ENCODE measurements at places on chromosomes 12 and 14.

DNA sequence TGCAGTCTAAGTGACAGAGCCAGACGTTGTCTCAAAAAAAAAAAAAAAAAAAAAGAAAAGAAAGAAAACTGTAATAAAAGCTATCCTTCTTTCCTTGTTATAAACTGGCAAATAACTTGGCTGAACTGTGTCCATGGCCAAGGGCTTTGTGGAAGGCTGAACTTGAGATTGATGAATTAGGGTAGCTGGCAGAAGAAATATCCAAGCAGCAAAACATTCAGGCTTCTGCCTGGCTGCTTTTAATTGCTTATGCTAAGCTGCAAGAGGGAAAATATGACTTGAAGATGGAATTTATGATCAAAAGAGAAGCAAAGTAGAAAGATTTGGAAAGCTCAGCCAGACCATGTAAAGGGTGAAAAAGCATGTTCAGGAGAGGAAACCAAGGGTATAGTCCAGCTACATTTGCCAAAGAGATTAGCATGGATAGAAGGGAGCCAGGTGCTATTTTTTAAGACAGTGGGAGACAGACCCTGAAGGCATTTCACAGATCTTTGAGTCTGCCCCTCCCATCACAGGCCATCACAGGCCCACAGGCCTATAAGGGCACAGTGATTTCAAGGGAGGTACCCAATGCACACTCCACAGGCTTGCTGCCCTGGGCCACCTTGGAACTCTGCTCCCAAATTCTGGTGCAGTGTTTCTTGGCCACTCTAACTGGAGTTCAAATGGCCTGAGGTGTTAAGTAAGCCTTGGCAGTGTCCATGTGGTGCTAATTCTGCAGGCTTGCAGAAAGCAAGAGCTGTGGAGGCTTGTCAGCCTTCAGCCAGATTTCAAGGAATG, 226.0 kb downstream of the AEBP2 start:
- DNase-seq: no peak

GRCh38 chr12:47711448-47711847, 5.6 kb upstream of the RPAP3 start:
- no peak for DNase-seq

DNA sequence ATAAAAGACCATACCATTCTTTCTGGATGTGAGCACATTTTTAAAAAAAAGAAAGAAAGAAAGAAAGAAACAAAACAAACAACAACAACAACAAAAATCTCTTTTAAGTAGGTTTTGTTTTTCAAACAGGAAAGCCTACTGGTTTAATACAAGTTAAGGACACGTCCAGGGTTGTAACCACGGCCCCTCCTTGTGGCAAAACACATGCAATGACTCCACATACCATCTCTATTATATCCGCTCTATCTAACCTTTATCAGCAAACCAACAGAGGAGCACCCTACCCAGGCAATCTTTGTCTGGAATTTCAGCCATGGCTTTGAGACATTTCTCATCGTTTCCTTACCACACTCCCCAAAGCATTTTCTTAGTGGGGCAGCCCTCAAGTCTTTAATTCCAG, 360.5 kb upstream of the TMPO start:
- no peak for DNase-seq

DNA sequence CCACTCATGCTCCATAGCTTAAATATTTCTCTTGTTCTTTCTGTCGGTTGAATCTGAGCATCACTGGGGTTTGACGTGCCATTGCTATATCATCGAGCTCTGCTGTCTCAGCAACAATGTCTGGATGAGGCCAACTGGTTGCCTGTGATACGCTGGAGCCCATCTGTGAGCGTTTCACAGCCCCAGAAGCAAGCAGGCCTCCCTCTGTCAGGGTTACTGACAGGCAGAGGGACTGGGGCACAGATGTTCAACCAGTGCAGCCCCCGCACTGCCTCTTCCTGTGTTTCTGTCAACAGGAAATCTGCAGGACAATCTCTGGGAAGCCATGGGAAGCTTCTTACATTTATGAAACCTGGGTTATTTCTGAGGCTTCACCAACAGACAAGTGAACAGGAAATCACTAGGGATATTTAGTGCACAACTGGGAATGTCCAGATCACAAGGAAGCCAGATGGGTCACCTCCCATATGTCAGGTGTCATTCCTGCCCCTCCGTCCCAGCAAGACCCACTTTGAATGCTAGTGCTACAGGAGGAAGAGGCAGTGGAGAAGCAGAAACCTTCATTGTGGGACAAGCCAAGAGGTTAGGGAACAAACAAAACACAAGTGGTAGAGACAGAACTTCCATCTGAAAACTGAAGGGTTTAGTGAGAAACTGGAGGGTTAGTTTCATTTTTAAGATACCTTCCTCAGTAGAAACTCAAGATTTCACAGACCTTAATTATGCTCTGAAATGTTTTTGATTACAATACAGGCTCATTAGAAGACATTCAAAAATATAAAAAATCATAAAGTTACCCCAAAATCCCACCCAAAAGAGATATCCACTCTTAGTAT, 24.1 kb downstream of the DMAC2L start:
- no peak for DNase-seq

GRCh38 chr14:67722293-67722692, 20.6 kb downstream of the RDH12 start:
- DNase-seq: no peak

- no peak for DNase-seq
These were observed 320.0 kb upstream of the ATP2B1 start for GRCh38 chr12:90028635-90029051.

- DNase-seq: peak; percentile 61
These were observed 106.0 kb downstream of the FAR2 start for GRCh38 chr12:29255042-29255441.

DNA sequence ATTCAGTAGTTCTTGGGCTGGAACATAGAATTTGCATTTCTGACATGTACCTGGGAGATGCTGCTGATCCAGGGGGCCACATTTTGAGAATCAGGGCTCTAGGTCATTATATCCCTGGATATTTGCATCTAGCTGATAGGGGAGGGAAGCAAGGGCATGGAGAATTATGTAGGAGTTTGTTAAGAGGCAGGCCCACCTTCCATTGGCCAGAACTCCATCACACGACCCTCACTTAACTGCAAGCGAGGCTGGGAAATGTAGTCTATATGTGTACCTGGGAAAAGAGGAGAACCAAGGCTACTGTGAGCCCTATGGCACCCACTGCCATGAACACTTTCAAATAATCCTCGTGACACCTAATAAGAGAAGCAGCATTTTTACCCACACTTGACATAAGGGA, 657.6 kb downstream of the MED13L start:
- no peak for DNase-seq

DNA sequence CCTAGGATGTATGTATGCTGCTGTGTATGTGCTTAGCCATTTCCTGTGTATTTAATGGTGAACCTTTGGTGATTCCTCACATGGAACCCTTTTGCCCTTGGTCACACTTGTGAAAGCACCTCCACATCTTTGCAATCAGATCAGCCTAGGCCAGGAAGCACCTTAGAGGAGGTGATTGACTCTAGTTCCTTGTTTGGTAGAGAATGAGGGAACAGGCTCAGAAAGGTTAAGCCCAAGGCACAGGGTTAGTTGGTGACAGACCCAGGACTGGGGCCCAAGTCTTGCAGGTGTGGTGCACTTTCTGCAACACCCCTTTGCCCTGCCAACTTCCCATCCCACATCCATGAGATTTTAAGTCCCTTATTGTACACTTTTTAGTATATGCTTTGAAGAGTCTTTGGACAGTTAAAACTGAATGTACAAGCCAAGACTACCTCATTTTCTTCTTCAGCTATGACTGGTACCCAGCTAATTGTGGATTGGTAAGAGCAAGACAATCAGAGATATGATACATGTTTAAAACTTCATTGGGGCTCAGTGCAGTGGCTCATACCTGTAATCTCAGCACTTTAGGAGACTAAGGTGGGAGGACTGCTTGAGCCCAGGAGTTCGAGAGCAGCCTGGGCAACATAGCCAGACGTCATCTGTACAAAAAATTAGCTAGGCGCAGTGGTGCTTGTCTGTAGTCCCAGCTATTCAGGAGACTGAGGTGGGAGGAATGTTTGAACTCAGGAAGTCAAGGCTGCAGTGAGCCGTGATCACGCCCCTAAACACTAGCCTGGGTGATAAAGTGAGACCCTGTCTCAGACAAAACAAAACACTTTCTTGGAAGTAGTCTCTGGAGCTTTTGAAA, 71.1 kb downstream of the RASSF3 start:
- no peak for DNase-seq

DNA sequence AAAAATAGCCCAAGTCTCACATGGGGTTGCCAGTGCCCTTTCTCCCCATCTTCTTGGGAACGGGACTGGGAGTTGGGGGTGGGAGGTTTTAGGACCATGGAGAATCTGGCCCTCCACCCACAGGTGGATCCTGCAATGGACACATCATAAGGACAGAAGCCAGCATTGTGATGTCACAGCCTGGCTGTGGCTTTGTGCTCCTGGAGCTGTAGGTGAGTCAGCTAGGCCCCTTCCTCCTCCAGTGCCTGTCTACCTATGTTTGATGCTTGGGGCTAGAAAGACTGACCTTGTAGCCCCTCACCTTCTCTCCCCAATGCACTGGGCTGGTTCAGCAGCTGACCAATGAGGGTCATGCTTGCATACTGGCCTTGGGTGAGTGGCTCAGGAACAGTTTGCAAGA, at the start of gene CCDC197:
CCDC197 (plus strand) TSS at position 220 of the 400 bp plus-strand sequence. CDS start 831 bp downstream, outside the sequence.
- no peak for DNase-seq

DNA sequence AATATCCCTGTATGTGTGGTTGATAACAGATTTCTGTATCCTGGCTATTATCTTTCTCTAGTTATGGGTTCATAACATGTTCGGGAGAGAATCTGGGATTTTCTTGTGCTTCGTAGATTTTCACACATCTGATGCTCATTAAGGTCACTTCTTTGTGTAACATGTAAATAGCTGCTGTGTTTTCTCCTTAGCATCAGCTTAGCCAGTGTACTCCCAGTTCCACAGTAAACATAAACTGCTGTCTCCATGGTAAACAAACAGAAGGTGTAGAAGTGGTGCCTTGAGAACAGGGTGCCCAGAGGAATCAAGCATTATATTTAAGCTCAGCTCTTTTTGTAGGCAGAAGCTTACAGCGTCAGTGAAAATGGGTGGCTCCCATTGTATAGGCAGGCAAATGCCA, 88.0 kb downstream of the ANO6 start:
- DNase-seq: no peak

- no peak for DNase-seq
These were observed 85.6 kb downstream of the DICER1 start for GRCh38 chr14:95071649-95072280.

Data from AML-193 (cell line).